ENCODE measurements at places on chromosomes 2 and 18.

DNA sequence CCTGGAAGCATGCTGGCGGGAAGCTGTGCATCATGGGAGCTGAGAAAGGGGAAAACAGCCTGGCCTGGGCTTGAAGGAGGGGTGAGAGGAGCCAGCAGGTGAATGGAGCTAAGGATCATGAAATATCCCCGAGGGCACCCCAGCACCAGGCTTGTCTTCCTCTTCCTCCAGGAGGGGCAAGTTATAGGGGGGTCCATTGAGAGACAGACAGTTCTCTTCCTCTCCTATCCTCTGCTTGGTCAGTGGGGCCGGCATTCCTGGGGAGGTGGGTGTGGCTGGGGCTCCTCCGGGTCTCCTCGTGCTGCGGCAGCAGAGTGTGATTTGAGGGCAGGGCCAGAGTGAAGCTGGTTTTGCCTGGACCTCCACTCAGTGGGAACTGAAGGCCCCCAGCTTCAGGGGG, 78.9 kb downstream of the LIPG start:
- DNase-seq = no peak

DNA sequence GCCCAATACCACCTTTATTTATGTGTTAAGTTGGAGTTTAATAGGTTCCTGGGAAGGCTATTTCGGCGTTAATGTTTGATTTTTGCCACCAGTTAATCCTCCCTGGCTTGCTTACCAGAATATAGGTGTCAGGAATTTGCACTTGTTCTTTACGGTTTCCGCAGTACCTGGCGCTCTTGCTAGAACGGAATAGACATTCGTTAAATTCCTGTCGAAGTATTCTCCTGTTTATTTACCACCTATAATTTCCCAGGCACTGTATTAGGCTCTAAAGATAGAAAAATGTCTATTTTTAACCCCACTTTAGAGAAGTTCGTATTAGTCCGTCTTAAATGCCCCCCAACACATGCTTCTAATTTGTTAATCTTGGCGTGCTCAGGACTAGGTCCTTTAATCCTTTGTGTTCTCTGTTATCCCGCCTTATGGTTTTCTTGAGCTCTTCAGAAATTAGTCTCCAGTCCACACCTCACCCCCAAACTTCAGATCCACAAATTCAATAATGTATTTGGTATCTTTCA, 575 bp downstream of the CCDC150 start:
- no peak for DNase-seq

GRCh38 chr2:122863532-122863931, 1108.1 kb downstream of the TSN start:
- no peak for DNase-seq

GRCh38 chr2:19861813-19862212, 40.0 kb downstream of the TTC32 start:
- no peak for DNase-seq

GRCh38 chr2:237758185-237758584, 40.4 kb upstream of the RBM44 start:
- no peak for DNase-seq

DNA sequence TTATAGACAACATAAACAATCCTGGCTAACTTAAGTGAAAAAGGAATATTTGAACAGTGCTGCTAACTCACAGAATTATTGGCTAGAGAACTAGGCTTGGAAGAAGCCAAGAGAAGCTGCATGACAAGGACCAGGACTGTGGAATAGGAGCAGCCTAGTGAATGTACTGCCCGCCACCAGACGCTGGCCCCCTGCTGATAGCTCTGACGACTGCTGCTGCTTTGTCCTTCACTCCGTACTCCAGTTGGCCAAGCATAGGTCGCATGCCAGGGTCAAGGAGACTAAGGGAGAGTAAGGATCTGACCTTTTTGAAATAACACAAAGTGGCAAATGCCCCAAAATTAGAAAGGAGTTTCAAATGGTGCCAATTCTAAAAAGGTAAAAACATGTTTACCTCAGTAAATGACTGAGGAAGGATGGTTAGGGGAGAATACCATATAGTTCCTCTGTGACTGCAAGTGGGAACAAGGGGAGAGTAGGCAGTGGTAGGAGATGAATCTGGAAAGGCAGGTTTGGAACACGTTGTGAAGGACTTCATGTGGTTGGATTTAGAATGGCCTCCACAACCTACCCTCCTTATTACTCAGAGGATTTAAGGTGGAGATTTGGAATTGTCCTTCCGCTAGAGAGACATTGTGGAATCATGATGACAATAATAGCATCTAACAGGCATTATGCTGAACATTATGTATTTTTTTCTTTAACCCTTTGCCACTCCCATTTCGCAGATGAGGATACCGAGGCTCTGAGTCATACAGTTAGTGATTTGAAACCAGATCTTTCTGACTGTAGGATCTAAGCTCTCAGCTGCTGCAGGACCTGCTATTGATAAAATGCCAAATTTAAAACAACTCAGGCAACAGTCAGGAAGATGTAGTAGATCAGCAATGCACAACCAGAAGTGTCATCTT, 19.5 kb downstream of the STRADB start:
- DNase-seq = no peak

GRCh38 chr18:12406371-12407111, 1.2 kb upstream of the PRELID3A start:
- no peak for DNase-seq

GRCh38 chr2:230814616-230815015, 50.1 kb upstream of the ITM2C start:
- DNase-seq = no peak

GRCh38 chr2:101569886-101570520, 95.1 kb upstream of the RFX8 start:
- no peak for DNase-seq

GRCh38 chr2:121211251-121211650, 73.8 kb downstream of the TFCP2L1 start:
- no peak for DNase-seq
